ENCODE measurements at places on chromosomes 3 and 15.

DNA sequence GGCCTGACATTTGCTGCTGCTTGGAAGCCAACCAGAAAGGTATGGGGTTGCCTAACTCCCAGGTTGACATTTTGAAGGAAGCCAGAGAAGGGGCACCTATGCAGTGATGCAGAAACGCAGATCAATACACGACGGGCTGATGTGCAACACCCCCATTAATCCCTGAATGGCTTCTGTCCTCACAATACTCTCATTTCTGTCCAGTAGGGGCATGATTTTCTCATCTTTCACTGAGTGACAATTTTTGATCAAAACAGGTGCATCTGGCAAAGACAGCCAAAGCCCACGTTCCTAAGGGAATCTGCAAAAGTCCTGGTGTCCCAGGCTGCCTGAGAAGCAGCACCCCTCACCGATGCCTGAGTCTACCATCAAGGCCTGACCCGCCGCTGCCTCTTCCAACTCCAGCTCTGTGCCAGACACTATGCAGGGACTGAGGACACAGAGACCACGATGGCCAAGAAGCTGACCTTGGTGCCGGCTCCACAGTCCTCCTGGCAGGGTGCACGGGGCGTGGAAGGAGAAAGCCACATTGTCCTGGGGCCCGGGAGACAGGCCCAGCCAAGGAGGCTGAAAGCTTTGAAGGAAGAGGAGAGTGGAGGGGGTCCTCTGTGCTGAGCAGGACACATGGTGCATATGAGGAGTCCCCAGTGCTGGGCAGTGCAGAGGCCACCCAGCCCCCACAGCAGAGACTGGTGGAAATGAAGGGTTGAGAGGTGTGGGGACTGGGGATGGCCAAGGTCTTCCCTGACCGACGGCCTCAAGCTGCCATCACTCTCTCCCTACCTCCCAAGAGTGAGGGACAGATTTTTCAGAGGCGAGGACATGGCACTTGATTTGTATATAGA is 159.6 kb downstream of the NUP210 start:
- no peak for DNase-seq

DNA sequence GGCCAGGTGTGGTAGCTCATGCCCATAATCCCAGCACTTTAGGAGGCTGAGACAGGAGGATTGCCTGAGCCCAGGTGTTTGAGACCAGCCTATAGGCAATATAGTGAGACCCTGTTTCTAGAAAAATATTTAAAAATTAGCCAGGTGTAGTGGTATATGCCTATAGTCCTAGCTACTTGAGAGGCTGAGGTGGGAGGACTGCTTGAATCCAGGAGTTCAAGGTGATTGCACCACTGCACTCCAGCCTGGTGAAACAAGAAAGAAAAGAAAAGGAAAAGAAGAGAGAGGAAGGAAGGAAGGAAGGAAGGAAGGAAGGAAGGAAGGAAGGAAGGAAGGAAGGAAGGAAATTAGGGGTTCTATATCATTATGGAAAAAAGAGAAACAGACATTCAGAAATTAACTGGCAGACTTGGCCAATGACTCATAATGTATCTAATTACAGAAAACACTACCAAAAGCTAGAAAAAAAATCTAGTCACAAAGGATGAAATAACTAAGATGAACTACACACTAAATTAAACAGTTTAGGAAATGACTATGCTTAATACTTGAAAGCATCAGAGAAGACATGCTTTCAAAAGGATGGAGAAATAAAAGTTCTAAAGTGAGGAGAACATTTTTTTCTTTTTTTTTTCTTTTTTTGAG is 45.4 kb upstream of the TERB2 start:
- DNase-seq: no peak

- DNase-seq: no peak
These were observed 252.3 kb downstream of the OCA2 start for GRCh38 chr15:27846722-27847395.

- DNase-seq: no peak
These were observed 8.5 kb downstream of the WDR53 start for GRCh38 chr3:196559826-196560225.

DNA sequence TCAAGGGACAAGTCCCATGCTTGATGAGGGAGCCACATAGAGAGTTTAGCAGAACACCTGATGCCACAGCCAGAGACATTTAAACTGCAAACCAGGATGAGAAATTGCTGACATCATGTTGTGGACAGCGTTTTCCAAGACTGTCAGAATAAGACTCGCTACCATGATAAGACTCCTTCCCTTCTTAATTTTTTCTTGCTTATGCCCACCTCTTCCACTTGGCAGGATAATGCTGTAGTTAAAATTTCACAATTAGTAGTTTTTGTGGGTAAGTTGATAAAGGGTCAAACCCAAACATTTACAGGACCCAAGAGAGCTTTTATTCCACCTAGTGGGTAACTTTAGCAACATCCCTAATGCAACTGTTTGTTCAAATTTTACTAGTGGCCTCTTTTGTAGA is 3.0 kb upstream of the PIAS1 start:
- DNase-seq: no peak

GRCh38 chr3:115239717-115240116 is 92.6 kb upstream of the ZBTB20 start:
- DNase-seq: no peak

All from CD8-positive, alpha-beta memory T cell (primary cell).